ENCODE measurements at places on chromosomes 5 and 9. TPM values are rescaled to one million over a fixed set of nuclear protein-coding genes. Genes with fewer than 3 reads are reported as not detected.

Gene PALM2AKAP2
- 5.0 TPM for polyA plus RNA-seq

Gene NMRK1
- 10.2 TPM for polyA plus RNA-seq

Gene FOXD4L4
- not detected for polyA plus RNA-seq

Gene WNK2
- polyA plus RNA-seq: not detected

DNA sequence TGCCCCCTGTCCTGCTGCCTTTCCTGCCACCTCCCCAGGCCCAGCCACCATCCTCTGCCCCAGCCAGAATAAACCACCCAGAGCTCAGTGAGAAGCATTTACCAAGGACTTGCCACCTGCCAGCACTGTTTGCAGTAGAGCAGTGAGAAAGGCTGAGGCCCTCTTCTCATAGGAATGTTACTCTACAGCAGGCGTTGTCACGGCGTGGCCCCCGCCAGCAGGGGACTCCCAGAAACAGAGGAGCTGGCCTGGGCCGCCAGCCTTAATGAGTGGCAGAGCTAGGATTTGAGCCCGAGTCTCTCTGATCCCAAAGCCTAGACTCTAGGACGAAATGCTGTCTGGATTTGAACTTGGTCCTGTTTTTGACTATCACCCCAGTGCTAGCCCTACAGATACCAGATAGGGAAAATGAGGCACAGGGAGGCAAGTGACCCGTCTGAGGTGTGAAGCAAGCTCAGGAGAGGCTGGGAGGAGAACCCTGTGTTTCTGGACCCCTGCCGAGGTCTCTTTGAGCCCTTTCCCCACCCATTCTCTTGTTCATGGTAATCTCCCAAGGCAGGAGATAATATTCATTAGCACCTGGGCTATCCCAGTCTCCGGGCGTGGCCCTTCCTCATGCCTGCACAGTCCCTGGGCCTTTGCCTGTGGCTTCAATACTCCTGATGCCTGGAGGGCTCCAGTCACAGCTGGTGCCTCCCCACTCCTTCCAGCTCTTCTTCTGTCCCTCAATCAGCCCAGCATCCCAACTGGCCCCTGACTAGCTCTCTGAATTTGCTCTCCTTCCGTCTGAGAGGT lies 30.7 kb downstream of the HRH2 start:
- DNase-seq: no peak

DNA sequence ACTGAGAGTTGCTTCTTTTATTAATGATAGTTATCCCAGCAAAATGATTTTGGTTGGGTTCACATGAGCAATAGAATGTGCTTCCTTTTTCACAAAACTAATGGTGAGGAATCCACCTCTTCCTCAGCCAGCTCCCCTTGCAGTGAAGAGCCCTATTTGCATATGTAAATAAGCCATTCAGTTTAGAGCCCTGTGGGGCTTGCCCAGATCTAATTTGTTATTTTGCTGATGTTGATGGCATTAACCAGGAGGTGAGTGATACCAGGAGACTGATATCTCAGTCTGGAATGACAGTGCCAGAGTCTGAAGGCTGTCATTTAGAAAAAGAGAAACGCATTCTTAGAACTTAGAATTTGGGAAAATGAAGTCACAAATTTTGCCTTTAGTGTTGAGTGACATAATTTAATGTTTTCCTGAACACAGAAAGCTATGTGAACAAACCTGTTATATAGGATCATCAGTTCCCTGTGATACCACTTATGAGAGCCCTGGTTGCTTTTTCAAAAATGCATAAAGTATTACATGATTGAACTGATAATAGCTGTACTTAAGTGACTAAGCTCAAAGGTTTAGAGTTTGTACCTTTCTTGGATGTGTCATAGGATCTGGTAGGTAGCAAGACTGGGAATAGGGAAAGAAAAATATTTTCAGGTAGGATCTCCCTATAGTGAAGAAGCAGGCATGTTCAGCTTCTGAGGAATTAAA lies 271.6 kb downstream of the MAST4 start:
- DNase-seq: no peak

- DNase-seq: no peak
Observed at GRCh38 chr5:94911276-94911675, 292.8 kb downstream of the SLF1 start.

DNA sequence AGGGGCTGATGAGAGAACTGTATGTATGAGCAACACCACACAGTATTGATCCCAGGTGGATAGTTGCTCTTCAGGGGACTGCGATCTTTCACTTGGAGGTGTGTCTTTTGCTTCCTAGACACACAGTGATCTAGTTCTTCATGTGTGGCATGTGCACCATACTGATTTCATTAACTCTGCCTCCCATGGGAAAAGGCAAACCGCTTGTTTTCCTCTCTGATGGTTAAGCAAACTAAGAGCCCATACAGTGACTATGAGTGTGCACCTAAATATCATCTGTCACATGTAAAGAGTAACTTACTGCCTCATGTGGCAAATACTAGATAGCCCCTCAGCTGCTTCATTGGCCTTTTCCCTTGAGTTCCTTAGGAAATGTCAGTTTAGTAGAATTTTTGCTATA lies 147.3 kb downstream of the TLE4 start:
- no peak for DNase-seq

DNA sequence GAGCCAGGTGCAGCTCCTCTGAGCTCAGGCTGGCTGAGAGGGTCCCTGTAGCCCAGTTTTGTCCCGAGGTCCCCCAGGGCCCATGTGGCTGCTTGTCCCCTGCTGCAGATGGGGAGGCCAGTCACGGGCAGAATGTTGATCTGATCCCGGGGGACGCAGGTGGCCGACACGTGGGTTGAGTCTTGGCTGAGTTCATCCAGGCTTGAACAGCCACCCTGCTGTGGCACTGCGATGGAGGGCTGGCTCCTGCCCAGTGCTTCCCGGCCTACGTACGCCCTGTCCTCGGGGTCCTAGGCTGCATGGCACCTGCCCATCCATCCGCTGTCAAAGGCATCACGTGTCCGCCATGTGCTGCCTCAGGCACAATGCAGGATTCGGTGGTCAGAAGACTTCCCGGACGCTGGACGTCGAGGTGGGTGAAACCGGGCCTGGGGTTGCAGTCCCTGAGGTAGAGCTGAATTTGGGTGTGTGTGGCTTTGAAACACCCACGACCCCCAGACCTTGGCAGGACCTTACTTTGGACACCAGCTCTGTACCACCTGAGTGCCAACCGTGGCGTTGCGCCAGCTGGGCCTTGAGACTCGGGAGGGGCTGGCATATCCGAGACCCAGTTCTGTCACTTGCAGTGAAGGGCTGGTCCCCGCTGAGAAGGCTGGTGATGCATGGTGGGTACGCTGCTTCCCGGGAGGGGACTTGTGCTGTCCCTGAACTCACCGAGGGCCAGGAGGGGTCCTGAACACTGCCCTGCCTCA lies 22.3 kb downstream of the RXRA start:
- DNase-seq: no peak

GRCh38 chr9:105053209-105053652 lies 125.3 kb upstream of the ABCA1 start:
- DNase-seq: no peak

DNA sequence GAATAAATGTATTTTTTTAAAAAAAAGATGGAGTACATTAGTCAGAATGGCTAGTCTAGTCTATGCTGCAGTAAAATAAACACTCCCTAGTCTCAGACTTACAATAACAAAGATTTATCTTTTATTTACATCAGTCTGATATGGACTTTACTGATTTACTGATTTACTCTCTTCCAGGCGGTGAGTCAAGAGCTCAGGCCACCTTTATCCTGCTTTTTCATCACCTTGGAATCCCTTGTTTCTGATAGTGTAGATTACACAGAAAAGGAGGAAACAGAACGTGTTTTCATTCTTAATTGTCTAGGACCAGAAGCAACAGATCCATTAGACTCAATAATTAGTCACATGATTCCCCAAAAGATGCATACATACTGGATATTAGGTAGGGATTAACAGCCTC lies 290.1 kb upstream of the TRPC7 start:
- DNase-seq: no peak

Measured in AG04450 (cell line).